ENCODE measurements at places on chromosomes 12 and 14.

DNA sequence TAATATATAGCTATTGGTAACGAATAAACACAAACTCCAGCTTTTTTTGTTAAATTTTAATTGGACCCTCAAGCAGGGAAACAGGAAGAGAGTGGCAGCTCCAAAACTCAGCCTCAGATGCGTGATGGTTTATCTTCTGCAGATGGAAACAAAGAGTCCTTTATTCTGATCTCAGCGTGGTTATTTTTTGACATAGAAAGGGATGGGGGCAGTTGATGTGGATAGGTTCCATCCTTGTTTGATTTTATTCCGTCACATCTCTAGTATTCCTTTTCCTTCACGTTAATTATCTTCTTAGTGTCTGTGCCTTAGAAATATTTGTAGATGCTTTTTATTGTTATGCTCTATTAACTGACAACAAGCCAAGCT is 447.6 kb upstream of the SEL1L start:
- no peak for DNase-seq

DNA sequence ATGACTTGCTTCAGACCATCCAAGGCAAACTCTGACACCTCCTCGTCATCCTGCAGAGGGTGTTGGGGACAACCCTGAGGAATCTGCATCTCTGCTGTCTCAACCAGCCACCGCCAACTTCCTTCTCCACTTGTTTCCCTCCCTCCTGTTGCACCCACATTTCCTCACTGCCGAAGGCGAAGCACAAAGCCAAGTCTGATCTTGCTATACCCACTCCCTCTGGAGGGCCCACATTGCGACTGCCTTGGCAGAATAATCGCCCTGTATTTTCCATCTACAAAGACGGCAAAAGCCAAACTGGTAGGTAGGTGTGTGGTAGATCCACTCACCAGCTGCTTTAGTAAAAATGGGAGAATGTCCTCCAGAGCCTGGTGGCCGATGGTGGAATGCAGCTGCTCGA is 21.8 kb upstream of the RAB35 start:
- no peak for DNase-seq

GRCh38 chr14:89724628-89724960 is 229.9 kb downstream of the EFCAB11 start:
- no peak for DNase-seq

DNA sequence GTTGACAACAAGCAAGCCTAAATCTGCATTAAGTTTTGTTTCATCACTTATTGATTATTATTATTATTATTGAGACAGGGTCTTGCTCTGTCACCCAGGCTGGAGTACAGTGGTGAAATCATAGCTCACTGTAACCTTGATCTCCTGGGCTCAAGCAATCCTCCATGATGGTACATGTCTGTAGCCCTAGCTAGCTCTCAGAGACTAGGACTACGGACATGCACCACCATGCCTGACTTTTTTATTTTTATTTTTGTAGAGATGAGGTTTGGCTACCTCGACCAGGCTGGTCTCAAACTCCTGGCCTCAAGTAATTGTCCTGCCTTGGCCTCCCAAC is 35.7 kb upstream of the STK38L start:
- DNase-seq, result no peak

DNA sequence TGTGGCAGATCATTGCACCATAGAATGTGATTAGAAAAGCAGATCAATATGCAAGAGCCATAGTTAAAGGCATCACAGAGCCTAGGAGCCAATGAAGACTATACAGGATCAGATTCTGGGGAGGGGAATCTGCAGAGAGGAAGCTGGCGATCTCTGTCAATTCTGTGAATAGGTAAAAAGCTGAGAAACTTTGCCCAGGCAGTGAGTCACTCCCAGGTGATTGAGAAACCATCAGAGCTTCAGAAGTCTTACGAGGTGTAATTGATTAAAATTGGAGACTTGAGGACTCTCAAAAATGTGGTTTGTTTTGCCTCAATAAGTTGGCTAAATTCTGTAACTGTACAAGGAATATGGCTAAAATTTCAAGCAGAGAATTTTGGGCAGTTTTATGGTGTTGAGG is 41.7 kb upstream of the TSPAN11 start:
- no peak for DNase-seq

DNA sequence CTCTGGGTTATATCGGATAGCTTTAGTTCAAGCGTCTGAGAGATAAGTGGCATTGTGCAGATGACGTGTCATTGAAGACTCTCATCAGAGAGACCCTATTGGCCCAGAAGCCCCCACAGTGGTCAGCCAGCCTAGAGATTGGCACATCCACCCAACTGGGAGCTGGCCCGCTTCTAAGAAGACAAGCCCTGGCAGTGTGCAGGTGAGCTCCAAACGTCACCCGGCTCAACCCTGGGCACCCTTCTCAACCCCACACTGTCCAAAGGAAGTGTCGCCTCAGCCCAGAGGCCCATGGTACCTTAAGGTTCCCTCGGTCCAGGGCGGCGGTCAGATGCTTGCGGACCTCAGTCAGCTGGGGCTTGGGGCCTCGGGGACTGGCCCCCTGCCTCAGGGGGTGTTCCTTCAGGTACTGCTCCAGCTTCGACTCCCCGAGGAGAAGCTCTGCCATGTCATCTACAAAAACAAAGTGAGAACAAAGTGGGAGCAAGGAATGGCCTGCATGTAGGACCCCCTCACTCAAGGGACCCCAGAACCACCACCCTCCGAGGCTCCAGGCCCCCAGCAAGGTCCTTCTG is 30.3 kb downstream of the TTC7B start:
- no peak for DNase-seq

DNA sequence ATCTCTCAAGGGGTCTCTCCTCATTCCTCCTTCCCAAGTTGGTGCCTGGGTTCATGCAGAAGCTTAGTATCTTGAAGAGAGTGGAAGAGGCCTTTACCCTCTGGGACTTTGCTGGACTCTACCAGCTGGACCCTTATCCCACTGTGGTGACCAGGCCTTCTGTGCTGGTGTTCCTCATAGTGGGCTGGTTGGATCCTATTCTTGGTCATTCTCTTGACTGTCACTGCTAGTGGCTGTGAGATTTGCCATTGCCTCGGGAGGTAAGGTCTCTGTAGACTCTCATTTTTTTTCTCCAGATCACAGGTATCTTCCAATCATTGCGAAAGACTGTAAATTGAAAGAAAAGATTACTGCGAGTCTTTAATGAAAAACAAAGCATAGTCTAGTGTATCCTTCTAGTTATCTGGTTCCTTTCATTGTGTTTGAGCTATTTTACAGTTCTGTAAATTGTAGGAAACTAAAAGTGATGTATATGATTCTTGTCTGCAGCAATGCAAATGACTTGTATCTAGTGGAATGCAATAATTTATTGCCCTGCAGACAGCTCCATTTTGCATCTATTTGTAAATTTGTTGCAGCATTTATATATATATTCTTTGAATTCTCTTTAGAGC is 217.9 kb downstream of the AEBP2 start:
- DNase-seq, result no peak

DNA sequence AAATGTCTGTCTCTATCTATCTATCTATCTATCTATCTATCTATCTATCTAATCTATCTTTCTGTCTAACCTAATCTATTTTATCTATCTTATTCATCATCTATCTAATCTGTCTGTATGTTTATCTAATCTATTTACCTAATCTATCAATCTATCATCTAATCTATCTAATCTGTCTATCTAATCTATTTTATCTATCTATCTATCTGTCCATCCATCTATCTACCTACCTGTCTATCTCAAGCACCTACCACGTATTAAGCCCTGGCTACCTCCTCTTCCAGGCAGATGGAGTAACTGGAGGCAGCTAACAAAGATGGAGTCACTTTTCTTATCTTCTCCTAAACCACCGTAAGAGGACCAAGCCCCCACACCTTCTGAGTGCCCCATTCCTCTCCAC is 5.8 kb downstream of the CD4 start:
- no peak for DNase-seq

GRCh38 chr12:101305794-101306193 is 25.9 kb downstream of the UTP20 start:
- DNase-seq, result no peak

GRCh38 chr12:91937706-91938105 is 207.9 kb downstream of the BTG1 start:
- no peak for DNase-seq

DNA sequence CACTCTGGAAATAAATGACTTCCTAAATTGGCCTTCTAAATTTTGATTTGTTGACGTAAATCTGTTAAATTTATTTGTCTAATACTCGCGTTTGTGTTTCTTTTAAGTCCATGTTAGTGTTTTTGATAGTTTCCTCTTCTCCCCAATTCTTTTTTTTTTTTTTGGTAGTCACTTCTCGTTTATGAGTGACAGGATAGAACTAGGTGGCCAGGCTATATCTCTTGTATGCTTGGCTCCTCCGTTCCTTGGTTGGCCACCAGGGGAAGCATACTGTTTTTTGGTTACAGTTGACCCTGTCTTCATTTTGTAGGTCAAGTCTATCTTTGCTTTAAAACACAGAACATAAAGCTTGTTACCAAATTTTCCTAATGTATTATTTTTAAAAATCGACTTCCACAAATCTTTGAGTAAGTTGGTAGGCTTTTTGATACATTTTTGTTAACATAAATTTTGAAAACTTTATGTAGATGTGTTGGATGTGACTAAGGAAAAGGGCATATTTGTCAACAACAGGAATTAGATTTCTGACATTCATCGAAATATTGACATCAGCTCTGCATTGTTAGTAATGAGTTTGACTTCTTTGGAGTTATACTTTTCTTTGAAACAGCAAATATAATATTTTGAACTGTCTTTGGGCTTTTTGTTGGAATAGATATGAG is 2.2 kb downstream of the RCOR1 start:
- peak; percentile 48 for DNase-seq

DNA sequence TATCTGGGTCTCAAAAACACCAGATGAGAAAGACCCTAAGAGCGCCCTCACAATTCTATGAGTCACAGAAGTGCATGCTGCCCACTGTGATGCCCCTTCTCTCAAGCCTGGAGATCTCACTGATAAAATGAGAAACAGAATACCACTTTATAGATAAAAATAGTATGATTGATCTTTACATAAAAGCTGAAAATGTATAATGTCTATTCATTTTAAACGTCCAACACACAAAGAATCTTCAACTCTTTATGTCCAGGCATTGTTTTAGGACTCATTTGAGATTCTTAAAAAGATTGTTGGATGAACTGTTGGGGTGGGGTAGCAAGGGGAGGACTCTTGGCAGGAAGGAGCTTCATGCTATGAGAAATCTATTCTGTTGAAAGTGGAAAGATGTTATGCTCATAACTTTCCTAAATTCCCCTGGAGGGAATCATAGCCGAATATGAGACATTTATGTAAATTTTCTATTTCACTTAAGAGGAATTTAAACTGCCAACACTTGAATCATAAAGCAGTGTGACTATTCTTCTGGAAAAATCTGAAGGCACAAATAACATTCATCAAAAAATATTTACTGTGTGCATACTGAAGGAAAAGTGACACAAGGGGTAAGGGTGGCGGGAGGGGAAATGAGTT is 174.6 kb downstream of the STXBP6 start:
- DNase-seq, result no peak

DNA sequence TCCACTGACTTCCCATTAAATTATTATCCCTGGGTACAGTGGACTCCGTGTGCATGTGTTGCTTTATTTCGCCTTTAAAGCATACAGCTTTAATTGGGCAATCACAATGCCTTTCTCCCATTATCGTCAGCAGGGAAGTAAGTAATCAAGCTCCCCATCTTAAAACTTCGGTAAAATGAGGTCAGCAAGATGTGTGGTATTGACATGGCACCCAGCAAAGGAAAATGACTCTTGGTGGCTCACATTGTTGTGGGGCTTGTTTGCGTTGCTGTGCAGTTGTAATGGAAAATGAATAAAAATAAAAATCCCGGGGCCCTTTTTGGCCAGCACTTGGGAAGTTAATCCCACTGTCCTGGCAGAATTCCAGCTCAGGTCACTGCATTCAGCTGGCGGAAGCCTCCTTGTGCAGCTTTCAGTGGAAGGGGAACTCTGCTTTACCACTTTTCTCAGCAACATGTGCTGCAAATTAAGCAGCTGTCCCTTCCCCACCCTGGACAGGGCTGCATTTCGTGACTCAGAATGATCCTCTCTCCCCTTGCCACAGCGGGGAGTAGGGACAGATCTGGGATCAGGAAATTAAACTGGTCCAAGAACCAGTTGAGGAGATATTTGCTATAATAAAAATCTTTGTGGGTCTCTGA is 13.9 kb upstream of the ATP2A2 start:
- DNase-seq, result peak; percentile 92

DNA sequence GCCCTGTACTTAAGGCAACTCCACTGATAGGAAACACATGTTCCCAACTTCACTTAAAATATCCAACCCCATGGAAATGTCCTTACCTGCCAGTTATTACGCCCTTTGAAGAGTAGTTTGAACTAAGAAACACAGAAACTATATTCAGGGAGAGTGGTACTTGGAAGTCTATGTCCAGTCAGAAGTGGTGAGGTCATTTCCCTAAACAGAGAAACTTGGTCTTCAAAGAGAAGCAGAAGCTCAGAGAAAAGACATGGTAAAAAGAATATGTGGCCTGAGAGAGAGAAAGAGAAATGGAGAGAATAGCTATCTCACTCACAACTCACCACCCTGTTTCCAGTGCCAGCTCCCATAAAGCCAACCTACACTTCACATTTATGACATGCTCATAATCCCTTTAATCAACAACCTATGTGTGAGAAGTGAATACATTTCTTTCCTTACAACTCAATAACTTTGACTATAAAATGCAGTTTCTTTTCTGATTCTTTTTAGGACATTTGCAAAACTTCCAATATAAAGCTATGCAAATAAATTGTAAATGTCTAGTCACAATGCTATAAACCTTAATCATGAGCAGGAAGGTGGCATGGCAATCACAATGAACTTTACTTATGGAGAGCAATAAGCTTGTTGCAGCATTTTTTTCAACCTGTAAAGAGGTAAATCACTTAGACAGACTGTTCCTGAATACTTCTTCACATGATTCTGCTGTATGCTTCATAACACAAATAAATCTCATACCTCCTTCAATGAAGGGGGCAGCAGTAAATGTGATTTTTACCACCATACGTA is 67.1 kb downstream of the CPNE8 start:
- DNase-seq, result no peak

DNA sequence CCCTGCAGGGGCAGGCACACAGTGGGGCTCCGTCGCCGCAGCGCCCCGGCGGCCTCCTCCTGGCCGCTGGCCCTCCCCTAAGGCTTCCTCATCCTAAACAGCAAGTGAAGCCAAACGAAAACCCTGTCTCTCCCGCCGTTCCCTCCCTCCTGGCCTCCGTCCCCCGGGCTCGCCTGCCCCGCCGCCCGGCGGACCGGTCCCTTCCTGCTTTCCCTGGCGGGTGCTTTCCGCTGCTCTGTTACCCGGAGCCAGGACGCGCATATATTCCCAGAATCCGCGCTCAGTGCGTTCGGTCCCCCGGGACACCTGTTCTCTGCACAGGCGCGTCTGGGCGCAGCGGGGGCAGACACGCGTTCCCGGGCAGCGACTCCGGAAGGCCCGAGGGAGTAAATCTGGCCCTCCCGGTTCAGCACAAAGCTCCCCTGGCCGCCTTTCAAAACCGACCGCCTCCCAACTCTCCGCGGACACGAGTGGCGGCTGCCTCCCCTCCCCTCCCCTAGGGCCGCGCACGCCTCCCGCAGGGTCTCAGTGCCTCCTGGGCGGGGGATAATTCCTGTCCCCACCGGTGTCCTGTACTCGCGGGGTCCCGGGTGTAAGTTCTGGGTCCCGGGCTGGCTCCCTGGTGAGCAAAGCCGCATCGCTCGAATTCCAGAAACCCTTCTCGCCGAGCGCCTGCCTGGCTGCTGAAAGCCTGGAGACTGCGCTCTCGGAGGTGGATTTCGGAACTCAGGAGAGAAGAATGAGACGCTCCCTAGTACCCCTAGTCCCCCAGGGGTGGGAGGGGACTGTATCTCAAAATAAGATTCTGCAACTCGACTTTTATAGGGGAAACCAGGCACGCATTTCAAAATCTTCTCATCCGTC is 21.4 kb upstream of the CEP170B start:
- no peak for DNase-seq
